ENCODE measurements at places on chromosomes 4 and X.
A peak's percentile ranks its signal among the peaks of the same experiment; 100 is the strongest.

DNA sequence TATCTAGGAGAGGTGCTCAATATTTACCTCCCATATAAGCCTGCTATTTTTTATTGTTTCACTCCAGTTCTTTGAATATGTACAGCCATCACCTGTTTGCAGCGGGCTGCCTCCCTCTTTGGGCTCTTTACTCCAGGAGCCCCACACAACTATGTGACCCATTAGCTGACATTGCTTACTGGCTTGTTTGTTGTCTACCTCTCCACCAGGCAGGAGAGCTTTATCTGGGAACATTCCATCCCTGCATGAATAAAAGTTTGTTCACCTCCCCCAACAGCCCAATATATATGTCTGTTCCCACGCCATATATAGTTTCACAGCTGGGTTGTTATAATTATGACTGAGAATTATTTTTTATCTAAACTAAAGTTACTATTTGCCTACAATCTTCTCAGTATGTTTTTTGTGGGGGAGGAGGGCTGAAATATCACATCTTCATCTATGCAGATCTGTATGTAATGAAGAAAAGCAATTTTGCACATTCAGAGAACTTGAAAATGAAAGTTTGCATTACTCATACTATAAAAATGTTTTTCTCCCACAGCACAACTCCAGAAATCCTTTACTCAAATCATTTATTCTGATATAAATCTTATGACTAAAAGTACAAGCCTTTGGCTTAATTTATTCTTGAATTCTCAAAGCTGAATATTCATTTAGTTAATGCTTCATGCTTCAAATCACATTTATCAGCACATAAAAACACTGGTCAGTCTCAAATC lies 61.2 kb upstream of the DAPP1 start:
- no peak for DNase-seq

GRCh38 chrX:53072418-53073114 lies 9.6 kb upstream of the TSPYL2 start:
- DNase-seq = no peak

DNA sequence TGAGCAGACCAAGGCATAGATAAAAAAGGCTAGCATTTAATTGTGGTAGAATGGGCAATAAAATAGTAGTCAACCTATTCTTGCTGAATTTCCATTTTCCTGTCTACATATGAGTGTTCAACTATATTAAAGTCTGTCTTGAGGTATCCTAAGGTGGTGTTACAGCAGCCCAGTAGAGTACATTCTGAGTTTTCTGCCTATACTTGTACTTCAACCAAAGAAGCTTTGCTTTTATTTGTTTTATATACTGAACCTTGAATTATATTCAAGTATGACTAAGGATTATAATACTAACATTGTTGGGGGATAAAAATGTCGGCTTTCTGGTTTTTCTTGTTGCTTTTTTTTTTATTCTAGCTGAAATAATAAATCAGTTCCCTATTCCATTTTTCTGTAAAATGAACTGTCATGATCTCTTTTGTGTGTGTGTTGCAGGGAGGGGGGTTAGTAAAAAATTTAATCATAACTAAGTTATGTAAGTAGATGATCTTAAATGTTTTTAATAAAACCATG lies 106.7 kb downstream of the PDLIM5 start:
- no peak for DNase-seq

- DNase-seq = no peak
These were observed 344.4 kb downstream of the RAPGEF2 start for GRCh38 chr4:159447296-159447695.

- no peak for DNase-seq
These were observed 258.5 kb upstream of the GIMD1 start for GRCh38 chr4:106627051-106627450.

DNA sequence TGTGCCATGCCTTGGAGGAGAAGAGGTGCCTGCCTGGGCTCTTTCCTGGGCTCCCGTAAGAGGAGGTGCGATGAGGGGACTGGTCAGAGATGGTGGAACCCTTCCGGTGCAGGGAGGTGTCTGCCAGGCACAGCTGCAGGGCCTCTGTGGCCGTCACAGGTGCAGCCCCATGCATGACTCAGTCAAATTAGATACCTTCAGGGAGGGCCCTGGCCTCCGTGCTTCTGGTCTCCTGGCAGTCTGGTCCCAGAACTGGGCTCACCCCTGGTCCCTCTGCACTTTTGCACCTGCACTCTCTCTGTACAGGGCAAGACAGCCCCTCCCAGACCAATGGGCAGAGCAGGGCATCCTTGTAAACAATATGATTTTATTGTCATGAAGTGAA lies 49.9 kb upstream of the LRPAP1 start:
- no peak for DNase-seq

DNA sequence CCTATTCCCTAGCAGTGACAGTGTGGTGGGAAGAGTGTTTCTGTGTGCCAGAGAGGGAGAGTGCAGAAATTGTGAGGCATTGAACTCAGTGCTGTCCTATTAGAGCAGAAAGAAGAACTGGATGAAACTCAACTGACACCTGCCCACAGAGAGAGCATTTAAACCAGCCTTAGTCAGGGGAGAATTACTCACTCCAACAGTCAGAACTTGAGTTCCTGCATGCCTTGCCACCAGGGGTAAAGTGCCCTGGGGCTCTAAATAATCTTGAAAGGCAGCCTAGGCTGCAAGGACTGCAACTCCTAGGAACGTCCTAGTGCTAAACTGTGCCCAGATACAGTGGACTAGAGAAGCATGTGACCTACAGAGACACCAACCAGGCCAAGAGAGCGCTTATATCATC lies 12.8 kb downstream of the CYSLTR1 start:
- no peak for DNase-seq

DNA sequence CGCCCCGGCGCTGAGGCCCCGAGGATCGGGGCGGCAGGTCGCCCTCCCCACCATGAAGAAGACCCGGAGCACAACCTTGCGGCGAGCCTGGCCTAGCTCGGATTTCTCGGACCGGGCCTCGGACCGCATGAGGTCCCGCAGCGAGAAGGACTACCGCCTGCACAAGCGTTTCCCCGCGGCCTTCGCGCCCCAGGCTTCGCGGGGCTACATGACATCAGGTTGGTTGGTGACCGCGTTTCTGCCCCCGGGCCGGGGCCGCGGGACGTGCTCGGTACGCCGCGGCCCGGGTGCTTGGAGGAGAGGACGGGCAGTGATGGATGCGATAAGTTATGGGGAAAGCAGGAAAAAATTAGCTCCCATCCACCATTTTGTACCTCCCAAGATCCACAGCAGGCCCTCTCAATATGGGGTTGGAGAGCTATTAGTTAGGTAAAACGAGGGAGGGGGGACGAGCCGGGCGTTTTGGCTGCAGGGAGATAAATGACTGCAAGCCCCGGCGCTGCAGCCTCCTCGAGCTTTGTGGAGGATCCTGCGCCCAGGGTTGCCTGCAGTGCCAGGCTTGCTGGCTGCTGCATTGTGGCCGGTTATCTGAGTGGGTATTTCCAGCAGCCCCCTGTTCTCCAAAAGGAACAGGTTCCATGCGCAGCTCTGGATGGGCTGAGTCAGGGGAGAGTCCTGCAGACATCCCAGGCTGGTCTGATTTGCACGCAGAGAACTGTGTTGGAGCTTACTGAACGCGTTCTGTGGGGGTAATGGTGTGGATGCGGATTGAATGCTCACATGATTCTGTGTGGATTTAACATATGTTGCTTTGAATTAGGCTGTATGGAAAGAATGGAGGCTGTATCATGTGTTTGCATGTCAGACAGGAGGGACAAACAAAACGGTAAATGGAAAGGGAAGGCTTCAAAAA lies 1.9 kb downstream of the STOX2 start:
- peak; percentile 55 for DNase-seq

GRCh38 chr4:33941854-33942253 lies 2302.5 kb downstream of the ARAP2 start:
- no peak for DNase-seq

Data from Right ventricle myocardium superior (tissue), 1 donor.